CMK (cell line): ENCODE measurements at places on chromosomes 16 and 17.
A peak's percentile ranks its signal among the peaks of the same experiment; 100 is the strongest.

- no peak for DNase-seq
Observed at GRCh38 chr16:83068686-83069085, 441.9 kb downstream of the CDH13 start.

- DNase-seq = no peak
Observed at GRCh38 chr17:19677736-19678379, 29.3 kb downstream of the ALDH3A2 start.

DNA sequence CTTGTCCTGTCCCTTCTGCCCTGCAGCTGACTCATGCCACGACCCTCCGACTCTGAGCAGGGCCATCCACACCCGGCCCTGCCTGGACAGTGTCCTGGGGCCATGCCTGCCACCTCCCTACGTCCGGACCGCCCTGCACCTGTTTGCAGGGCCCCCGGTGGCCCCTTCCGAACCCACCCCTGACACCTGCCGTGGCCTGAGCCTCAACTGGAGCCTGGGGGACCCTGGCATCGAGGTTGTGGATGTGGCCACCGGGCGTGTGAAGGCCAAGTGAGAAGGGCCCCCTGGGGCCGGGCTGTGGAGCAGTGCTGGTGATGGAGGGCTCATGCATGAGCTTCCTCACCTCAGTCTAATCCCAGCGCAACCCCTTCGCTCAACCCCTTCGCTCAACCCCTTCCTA, 5.1 kb downstream of the ADAD2 start:
- DNase-seq = no peak

GRCh38 chr17:64411999-64412771, 21.5 kb upstream of the PECAM1 start:
- no peak for DNase-seq

DNA sequence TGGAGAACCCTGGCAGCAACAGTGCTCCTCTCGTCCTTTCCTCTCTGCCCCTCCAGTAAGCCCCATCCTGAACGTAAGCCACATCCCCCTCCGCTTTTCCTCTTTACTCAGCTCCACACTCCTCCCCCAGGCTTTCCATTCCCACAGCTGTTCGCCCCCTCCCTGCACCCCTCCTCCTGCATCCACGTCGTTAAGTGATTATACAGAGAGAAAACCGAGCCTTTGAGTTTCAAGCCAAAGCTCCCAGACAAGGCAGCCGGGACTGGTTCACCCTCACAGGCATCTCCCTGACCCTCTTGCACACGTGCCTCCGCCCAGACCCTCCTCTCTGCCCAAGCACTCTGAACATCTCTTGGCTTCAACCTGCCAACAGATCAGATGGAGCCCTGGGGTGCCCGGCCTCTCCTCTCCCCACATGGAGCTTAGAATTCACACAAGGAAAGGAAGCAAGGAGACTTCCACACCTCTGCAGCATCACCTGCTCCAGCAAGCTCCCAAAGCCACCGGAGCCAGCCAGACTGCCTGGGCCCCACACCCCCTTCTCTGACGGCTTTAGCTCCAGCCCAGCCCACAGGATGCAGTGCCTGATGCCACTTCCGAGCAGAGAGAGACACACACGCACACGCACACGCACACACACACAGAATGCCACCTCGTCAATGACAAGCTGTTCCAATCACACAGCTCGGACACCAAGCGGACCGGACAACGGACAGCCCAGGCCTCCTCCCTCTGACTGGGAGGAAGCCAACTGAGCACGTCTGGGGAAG, 99.9 kb upstream of the CCL2 start:
- no peak for DNase-seq

GRCh38 chr17:39239640-39240314, 14.0 kb upstream of the STAC2 start:
- DNase-seq = no peak

GRCh38 chr17:82985973-82986372, 93.4 kb upstream of the METRNL start:
- no peak for DNase-seq

GRCh38 chr16:10741844-10742243, 1.8 kb upstream of the NUBP1 start:
- DNase-seq = no peak

GRCh38 chr16:68264128-68265077, at the start of gene SLC7A6:
Gene SLC7A6, plus strand, starts transcription at chr16:68264526. Its CDS starts 10,201 bp downstream, at chr16:68274727.
- peak; percentile 63 for DNase-seq

- peak; percentile 52 for DNase-seq
Observed at GRCh38 chr16:87463722-87464690, 28.8 kb downstream of the ZCCHC14 start.

- DNase-seq = no peak
Observed at GRCh38 chr16:77509796-77510195, 75.0 kb upstream of the ADAMTS18 start.

- no peak for DNase-seq
Observed at GRCh38 chr17:14845591-14846281, 419.4 kb downstream of the PMP22 start.

DNA sequence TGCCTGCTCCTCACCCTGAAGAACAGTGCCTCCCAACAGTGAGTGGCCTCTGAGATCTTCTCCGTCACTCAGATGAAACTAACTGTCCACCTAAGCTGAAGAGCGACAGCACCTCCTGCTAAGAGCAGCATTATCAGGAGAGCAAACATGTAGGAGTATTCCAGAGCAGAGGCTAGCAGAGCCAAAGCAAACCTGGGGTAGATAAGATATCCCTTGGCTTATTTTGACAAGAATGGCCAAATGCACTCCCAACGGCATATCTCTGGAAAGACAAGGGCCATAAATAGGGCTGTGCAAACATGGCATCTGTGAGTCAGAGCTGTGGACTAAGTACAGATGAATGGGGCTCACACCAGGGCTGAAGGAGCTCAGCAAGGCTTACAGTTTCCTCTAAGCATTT, 96.3 kb downstream of the NDEL1 start:
- no peak for DNase-seq

DNA sequence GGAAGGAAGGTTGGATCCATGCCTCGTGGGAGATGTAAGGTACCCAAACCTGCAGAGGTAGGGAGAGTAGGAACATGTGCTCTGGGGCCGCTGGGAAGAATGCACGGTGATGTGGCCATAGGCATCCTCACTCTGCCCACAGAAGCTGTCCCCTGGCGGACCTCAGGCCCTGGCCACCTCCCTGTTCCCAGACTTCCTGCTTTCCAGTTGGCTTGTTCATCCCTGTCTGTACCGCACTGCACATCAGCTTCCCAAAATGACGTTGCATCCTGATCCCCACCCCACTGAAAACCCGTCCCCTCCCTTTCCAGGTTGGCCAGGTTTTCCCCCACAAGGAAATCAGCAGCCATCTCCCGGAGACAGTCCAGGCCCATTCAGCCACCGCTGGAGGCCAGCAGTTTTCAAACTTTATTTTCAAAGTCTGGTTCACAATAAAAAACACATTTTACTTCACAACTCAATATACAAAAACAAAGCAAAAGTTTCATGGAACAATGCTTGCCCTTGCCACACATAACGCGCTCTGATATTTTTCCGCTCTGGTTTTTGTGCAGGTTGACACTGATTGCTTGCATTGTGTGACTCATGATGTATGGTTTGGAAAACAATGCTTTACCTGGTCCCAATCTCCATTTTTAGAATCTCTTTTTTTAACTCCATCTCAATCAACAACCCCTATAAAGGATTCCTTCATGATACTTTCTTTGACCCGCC, 143.0 kb downstream of the GAS7 start:
- DNase-seq = no peak

DNA sequence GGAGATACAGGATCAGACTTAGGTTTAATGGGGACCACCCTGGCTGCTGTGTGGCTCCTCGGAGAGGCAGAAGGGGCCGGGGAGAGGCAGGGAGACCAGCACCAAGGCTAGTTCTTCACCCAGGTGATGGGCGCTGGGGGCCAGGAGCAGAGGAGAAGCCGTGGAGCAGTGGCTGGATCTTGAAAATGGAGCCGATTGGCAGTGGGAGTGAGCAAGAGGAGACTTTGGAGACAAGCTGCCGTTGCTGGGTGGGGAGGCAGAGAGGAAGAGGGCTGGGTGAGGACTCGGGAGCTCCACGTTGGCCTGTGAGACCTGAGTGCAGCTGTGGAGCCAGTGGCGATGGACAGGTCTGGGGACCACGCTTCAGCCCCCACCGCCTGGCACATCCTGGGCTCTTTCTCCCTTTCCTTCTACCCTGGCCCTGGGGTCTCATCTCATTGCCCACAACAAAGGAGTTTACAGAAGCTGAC, 9.0 kb downstream of the RAB11FIP4 start:
- DNase-seq = no peak

GRCh38 chr16:674968-675883, at the start of gene RHBDL1:
Gene RHBDL1, plus strand, starts transcription at chr16:675671. Its CDS starts 120 bp downstream, at chr16:675791.
- no peak for DNase-seq

DNA sequence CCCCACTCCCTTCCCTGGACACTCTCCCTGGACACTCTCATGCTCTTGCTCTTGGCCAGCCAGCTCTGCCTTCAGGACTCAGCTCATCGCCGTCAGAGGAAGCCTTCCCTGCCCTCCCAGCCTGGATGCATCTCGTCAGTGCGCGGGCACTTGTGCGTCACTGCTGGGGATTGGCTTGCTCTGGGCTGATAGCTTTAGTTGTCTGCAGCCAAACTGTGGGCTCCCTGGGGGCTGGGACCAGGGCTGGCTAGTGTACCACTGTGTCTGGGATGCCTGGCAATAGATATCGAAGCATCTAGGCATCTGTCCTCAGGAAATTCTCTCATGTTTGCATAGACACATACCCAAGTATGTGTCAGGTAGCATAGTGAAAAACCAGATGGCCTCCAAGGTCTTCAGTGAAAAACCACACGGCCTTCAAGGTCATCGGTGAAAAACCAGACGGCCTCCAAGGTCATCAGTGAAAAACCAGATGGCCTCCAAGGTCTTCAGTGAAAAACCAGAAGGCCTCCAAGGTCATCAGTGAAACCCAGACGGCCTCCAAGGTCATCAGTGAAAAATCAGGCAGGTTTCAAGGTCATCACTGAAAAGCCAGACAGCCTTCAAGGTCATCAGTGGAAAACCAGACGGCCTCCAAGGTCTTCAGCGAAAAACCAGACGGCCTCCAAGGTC, 72.0 kb downstream of the CMIP start:
- no peak for DNase-seq

DNA sequence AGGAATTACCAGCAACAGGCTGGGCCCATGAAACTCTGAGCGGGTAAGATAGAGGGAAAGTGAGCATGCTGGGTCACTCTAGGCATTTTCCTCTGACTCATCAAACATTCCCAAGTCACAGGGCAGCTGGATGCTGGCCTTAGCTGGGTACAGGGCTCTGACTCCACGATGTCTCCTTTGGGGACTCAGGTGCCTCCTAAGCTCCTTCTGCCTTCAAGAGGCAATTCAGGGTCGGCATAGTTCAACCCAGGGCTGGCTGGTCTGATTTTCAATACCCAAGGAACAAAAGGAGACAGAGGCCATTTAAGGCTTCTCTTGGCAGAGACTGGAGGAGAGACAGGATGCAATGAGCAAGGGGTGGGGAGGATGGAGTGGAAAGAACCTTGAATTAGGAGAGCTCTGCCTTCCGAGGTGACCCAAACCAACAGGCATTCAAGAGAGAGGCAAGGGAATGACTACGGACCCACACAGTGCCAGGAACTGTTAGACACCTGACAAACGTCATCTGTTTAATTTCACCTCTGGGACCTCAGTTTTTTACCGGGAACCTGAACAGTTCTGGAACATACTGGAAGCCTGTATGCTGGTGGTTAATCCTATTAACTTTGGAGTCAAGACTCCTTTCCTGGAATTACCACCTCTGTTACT, 910 bp downstream of the WBP2 start:
- no peak for DNase-seq

DNA sequence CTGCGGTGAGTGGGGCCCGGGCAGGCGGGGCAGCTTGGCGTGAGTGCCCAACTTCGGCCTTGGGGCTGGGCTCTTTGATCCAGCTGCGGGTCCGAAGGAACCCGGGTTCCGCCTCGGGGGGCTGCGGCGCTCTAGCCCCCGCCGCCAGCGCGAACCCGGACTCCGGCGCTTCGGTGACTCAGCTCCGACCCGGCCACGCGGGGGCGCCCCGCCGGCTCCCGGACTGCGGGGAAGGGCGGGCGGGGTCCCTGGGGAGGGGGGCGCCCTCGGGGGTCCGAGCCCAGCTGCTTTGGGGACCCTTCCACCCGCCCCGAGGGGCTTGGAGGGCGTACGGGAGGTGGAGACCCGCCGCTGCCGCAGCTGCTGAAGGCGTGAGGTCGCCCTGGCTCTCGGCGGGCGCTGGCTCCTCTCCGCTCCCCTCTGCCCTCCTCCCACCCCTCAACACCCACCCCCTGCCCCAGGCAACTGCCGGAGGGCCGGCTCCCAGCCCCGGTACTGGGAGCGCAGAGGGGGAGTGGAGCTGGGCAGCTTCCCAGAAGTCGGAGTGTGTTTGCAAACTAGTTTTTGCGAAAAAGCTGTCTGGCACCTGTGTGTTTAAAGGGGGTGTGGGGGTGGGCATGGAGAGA, 516 bp downstream of the CPNE2 start:
- no peak for DNase-seq

- no peak for DNase-seq
Observed at GRCh38 chr16:57570301-57571070, 28.0 kb downstream of the ADGRG5 start.

DNA sequence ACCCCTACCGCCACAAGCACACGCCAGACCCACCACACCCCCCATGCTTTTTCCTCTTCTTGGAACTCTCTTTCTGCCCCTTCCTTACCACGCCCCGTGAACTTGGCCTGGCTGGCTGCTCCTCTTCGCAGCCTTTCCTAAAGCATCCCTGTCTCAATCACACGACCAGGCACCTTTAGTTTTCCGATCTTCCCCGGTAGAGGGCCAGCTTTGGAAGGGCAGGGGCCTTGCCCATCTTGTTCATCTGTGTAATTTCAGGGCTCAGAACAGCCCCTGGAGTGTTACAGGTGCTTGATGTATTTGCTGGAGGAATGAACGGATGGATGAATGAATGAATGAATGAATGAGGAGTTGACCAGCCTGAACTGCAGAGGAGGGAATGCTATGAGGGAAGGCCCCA, 3.7 kb downstream of the SPPL2C start:
- no peak for DNase-seq

GRCh38 chr17:44197980-44198720, 1.5 kb downstream of the ATXN7L3 start:
- peak; percentile 86 for DNase-seq

GRCh38 chr17:7572338-7572587, 7.2 kb upstream of the CD68 start:
- no peak for DNase-seq

DNA sequence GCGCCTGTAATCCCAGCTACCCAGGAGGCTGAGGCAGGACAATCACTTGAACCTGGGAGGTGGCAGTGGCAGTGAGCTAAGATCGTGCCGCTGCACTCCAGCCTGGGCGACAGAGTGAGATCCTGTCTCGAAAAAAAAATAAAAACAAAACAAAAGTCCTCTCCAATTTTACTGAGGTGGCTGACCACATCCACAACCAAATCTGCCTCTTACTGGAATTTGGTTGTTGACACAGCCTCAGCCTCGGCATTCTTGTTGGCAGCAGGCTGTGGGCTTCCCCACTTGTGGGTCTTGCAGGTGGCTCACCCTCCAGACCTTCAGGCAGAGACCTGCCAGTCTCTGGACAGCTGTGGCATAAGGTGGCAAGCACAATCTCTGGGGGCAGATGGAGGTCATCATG, 15.6 kb downstream of the B4GALNT2 start:
- no peak for DNase-seq

DNA sequence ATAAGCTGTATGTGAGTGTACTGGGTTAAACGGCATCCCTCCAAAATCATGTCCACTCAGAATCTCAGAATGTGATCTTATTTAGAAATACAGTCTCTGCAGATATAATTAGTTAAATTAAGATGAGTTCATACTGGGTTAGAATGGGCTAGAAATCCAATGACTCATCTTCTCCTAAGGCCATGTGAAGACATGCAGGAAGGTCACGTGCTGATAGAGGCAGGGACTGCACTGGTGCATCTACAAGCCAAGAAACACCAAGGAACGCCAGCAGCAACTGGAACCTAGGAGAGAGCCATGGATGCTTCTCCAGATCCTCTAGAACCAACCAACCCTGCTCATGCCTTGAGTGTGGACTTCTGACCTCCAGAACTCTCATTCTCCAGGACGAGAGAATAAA, 241.0 kb downstream of the XYLT1 start:
- DNase-seq = no peak
